ENCODE measurements at places on chromosomes 16 and 17.

GRCh38 chr16:69727916-69728270 is 1.5 kb upstream of the NQO1 start:
- DNase-seq = no peak

GRCh38 chr16:75271441-75272096 is 20.1 kb upstream of the BCAR1 start:
- DNase-seq = no peak

- no peak for DNase-seq
Measured at GRCh38 chr17:16474012-16474725, 17.8 kb downstream of the LRRC75A start.

- no peak for DNase-seq
Measured at GRCh38 chr17:82012640-82013295, 9.9 kb downstream of the CENPX start.

- DNase-seq = no peak
Measured at GRCh38 chr16:87828071-87828906, 41.0 kb downstream of the SLC7A5 start.

GRCh38 chr17:38719289-38719942 is 10.7 kb upstream of the CISD3 start:
- DNase-seq = no peak

DNA sequence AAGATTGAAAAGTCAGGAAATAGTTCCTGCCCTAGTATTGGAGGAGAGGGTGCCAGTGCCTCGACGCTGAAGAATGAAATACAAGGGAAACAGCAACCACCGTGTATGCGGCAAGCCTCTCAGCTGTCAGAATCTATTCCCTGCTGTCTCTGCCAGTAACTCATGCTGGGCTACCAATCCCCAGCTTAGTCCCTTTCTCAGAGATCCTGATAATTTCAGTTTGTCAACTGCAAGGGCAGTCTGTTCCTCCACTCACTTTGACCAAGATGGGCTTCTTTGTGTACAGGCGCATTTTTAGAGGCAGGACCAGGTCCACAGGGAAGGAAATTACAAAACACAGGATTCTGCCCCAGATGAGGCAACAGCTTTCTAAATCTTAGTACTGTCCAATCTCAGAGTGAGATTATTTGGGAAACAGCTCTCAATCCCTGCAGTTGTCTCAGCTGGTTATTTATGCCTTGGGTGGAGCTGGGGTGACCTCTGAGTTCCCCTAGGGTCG is 1.3 kb downstream of the NQO1 start:
- DNase-seq = peak; percentile 49

DNA sequence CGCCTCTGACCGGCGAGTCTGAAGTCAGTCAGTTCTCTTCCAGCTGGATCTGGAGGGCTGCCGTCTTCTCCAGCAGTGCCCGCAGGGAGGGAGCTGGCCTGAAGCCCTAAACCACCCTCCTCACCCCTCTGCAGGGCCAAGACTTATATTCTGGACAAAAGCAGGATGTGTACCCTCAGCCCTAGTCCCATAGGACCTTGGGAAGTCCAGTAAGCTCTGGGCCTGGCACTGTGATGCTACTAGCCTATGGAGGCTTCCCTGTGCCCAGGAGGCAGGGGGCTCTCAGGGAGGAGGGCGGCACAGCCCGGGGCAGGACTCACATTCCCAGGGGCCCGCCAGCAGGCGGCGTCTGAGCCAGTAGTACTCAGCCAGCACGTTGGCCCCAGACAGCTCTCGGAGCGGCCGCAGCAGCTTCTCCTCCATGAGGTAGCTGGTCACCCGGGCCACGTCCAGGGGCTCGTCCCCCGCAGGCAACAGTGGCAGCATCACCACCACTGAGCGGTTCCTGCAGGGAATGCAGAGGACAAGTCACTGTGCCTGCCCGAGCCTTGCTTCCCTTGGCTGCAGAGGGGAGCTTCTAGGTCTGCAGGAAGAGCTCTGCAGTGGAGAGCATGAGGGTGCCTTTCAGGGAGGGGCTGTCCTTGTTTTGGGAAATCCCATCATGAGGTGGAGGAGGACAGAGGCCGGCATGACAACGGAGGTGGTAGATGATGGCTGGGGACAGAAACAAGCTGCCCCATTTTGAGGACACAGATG is 41.7 kb downstream of the RMI2 start:
- DNase-seq = peak; percentile 65

GRCh38 chr16:82636485-82636884 is 9.7 kb downstream of the CDH13 start:
- DNase-seq = no peak

DNA sequence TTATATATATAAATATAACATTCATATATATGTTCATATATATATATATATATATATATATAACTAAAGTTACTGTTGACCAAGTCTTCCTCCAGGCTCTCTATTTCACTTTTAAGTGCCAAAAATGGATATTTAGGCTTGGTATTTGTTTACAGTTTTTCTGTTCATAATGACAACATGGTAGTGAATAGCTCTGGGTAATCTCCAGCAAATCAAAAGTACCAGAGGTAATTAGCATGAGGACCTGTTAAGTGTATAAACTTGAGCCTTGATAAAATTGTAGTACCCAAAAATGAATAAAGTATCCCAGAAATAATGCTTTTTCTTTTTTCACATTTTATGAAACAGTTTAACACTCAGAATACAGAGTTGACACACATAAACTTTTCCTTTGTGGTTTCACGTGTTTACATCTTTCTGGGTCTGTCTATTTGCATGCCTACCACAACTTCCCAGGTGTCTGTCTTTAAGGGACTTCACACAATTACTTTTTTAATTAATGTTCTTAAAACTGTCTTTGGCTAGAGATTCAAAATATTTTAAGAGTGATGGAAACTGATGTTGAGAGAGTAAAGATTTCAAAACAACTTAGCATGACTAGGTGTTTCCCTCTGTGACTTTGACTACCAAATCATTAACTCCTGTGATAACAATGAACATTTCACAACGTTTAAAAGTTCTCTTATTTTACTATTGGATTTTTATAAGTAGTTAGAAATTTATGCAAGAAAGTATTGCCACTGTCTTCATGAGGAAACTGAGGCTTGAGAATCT is 47.9 kb downstream of the RABEP1 start:
- DNase-seq = no peak

GRCh38 chr17:16932611-16933010 is 39.3 kb downstream of the TNFRSF13B start:
- DNase-seq = no peak

GRCh38 chr16:85928401-85928820 is 29.4 kb downstream of the IRF8 start:
- DNase-seq = no peak

DNA sequence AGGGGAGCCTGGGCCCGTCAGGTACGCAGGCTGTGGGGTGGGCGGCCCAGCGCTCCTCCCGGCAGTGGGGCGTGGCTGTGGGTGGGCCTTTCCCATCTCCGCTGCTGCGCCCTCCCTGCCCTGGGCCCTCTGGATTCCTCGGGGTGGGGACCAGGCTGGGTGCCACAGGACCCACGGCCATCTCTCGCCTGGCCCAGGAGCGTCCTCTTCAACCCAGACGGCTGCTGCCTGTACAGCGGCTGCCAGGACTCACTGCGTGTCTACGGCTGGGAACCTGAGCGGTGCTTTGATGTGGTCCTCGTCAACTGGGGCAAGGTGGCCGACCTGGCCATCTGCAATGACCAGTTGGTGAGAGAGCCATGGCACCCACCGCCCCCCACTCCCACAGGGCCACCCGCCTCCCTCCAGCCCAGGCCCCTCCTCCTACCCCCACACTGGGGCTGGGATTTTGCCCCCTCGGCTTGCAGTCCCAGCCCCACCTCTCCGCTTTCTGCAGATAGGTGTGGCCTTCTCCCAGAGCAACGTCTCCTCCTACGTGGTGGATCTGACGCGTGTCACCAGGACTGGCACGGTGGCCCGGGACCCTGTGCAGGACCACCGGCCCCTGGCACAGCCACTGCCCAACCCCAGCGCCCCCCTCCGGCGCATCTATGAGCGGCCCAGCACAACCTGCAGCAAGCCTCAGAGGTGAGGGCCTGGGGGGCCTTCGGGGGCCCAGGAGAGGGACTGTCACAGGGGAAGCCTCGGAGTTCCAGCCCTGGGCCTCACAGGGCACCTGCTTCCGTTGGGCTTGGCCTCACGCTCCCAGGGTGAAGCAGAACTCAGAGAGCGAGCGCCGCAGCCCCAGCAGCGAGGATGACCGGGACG is 17.2 kb downstream of the KATNB1 start:
- DNase-seq = no peak

DNA sequence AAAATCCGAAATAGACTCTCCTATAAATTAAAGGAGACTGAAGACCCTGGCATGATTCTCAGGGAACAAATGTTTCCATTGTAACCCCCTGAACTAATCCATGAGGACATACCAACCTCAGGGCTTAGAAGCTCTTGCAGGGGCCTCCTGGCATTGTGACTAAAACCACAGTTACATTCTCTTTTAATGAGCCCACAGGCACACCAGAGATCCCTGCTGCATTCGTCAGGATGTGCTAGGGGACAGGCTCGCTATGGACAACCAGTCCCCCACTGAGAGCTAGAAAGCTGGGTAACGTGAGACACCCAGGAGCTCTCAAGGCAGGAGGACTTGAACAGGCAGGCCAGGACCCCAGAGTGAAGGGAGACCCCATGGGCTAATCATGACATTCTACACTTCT is 140.6 kb upstream of the TNRC6C start:
- DNase-seq = no peak

- no peak for DNase-seq
Measured at GRCh38 chr16:1217526-1217925, 7.5 kb downstream of the TPSG1 start.

DNA sequence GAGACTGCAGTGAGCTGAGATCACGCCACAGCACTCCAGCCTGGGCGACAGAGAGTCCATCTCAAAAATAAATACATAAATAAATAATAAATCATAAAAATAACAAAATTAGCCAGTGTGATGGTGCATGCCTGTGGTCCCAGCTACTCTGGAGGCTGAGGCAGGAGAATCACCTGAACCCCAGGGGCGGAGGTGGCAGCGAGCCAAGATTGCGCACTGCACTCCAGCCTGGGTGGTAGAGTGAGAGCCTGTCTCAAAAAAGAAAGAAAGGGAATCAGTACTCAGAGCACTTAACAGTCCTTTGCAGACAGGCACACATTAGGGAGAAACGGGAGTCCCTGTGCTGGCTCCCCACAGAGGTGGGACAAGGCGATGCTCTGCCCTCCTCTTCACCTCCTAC is 25.1 kb downstream of the MAPK8IP3 start:
- DNase-seq = no peak

DNA sequence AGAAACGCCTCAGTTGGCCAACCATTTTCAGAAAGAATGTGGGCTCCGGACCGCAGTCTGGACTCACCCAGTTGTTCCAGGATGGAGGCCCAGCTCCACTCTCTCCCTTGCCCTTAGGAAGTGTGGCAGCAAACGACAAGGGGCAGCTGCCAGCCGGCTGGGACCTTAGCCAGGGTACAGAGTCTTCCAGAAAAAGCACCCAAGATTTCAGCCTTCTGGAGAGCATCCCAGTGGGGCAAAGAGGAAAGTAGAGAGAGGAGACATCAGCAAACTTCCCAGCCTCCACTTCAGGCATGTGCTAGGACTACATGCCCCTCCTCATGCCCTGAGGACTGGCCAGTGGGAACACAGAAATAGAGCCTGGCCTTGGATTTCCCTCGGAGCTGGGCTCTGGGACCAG is 56.8 kb upstream of the SCNN1B start:
- DNase-seq = no peak

GRCh38 chr16:14509675-14510132 is 120.4 kb downstream of the PARN start:
- no peak for DNase-seq

DNA sequence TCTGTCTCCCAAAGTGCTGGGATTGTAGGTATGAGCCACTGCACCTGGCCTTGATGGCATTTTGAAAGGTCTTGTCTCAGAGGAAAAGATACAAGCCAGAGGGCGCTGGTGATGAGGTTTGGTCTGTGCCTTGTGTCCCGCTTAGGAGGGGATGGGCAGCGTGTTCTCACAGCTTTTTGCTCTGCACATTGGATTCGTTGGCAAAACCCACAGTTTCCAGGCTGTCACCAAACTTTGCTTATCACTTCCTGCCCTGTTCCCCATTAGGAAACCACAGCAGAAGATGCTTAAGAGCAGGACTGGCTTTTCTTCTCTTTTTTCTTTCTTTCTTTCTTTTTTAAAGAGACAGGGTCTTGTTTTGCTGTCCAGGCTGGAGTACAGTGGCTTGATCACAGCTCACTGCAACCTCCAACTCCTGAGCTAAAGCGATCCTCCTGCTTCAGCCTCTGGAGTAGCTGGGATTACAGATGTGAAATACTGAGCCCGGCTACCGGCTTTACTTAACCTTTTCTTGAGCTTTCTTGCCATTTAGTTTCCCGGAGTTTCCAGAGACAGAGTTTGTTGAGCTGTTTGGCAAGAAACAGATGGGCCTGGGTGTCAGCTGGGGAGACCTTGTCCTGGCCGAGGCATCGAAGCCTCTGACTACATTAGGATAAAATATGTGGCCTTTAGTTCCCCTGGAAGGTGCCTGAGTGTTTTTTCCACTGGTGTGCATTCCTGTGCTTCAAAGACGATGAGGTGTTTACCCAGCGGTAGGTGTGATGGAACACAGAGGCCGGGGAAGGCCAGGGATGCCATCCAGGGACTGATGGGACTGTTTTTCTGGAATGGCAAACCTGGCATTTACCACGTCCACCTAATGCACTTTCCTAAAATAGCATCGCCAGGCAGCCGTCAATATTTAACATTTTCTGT is 112.9 kb downstream of the ABCC1 start:
- peak; percentile 10 for DNase-seq

- DNase-seq = no peak
Measured at GRCh38 chr16:66231452-66232160, 134.9 kb upstream of the CDH5 start.

GRCh38 chr17:59631276-59631675 is 11.6 kb downstream of the CLTC start:
- no peak for DNase-seq

- no peak for DNase-seq
Measured at GRCh38 chr17:15266325-15267125, 1.4 kb upstream of the PMP22 start.

DNA sequence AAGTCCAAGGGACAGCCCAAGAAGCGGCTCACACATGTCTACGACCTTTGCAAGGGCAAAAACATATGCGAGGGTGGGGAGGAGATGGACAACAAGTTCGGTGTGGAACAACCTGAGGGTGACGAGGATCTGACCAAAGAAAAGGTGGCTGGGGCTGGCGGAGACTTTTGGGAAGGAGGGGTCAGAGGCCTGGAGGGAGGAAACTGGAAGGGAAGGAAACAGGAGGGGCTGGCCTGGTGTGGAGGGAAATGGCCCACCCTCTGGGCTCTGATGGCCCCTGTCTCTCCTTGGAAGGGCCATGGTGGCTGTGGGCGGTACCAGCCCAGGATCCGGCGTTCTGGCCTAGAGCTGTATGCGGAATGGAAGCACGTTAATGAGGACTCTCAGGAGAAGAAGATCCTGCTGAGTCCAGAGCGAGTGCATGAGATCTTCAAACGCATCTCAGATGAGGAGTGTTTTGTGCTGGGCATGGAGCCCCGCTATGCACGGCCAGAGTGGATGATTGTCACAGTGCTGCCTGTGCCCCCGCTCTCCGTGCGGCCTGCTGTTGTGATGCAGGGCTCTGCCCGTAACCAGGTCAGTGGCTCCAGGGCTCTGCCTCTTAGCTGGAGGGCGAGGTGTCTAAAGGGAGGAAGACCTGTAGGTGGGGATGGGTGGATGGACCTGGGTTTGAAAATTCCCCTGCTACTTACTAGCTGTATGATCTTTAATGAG is 12.5 kb downstream of the POLR2A start:
- DNase-seq = peak; percentile 19

- DNase-seq = no peak
Measured at GRCh38 chr17:33528846-33529245, 235.8 kb upstream of the ASIC2 start.

- no peak for DNase-seq
Measured at GRCh38 chr16:49593424-49594040, 219.9 kb downstream of the C16orf78 start.

- DNase-seq = no peak
Measured at GRCh38 chr17:31392856-31393748, 1.6 kb downstream of the RAB11FIP4 start.

Data from dermis blood vessel endothelial cell (primary cell).